Stimulated activated CD4-positive, alpha-beta T cell treated with anti-CD3 and anti-CD28 coated beads, Interleukin-4, amount 100 ng/mL, for 24 hours (primary cell): ENCODE measurements at places on chromosomes 7 and 10.

- no peak for DNase-seq
Measured at GRCh38 chr10:13352519-13352918, 4.4 kb upstream of the SEPHS1 start.

GRCh38 chr7:150956395-150957132 is 21.6 kb downstream of the KCNH2 start:
- DNase-seq: no peak

DNA sequence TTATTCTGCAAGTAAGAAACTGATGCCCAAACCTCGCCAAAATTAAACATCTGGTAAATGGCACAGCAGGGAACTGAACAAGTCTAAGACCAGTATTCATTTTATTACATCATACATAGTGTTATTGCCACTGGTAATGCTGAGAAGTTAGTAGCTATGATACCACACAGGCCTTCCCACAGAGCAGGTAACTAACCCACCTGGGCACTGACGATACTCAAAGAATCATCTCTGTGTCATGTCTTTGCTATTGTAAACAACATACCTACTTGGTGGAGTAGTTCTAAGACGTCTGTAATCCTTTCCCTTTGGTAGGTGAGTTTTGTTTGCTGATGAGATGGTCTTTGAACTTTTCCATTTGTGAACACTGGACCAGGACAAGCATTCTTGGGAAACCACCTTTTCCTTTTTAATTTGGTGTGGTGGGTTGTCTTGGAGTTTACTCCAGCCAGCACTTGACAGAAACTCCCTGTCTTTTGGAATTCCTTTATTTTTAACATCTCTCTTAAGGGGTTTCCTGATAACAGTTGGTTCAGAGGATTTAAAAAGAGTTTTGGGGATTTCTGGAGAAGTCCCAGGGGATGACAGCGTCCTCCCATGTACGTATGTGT is 40.9 kb downstream of the PDSS1 start:
- DNase-seq: no peak

DNA sequence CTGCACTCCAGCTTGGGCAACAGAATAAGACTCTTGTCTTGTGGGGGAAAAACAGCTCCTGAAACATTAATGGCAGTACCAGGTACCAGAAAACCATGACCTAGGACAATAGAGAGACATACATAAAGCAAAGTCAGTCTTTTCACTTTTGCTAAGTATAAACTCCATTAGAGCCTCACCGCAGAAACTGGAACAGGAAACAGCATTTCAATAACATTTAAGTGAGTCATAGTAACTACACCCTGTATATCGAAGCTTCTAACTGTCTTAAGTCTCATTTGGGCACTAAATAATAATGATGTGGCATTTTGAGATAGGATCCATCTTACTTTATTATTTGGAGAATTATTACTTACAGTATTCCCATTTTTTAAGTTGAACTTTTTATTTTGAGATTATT is 517.8 kb upstream of the CELF2 start:
- no peak for DNase-seq

- no peak for DNase-seq
Measured at GRCh38 chr7:126937171-126937570, 315.6 kb downstream of the GRM8 start.

DNA sequence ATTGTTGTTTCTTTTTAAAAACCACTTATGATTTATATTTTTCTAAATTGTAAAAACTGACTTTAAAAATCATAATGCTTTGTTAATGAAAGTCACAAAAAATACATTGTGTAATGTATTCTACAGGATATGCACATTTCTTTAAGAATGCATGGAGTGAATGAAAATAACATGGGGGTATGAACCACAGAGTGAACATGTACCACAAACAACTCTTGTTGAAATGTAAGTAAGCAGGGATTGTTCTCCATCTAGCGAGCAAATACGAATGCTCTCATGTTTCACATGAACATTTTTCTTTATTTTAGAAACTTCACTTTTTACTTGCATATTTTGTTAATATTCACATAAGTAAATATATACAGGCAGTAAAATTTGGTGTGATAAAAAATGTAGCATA is 35.6 kb upstream of the LAMB4 start:
- DNase-seq: no peak

DNA sequence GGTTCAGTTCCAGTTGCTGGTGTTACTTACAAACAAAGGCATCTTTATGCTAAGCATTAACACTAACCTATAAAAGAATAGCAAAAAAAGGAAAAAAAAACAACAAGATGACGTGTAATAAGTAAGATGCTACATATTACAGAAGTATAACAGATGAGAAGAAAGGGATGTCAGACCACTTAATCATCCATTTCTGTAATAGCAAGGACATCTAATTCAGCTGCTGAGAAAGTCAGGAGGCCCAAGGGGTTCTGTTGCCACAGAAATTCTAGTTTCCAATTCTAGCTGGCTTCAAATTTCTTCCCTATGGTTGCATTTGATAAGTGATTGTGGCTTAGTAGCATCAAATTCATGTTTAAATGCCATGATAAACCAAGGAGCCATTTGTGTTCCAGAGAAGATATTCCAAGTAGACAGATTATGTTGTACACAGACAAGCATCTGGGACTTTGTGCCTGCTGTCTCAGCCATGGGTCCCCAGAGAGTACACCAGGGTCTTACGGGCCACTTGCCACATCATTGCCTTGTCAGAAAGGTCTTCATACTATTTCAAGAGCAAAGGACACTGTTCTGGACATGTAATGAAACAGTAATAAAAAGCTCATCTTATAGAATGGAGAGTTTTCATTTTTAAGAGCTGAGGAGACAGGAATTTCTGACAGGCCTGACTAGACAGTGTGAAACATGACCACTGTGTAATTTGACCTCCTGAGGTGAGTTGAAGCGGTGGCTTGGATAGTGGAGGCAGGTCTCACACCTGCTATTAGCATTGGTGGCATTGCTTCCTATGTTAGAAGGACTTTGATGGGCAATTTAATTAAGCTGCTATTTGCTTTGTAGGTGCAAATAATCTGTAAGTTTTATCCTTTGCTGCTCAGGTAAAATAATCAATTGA is 4.2 kb upstream of the ASB4 start:
- no peak for DNase-seq

- DNase-seq: no peak
Measured at GRCh38 chr10:71251319-71251718, 38.9 kb downstream of the UNC5B start.

GRCh38 chr7:144474800-144475615 is 71.5 kb upstream of the NOBOX start:
- no peak for DNase-seq

- DNase-seq: no peak
Measured at GRCh38 chr10:133529576-133529946, 2.4 kb downstream of the CYP2E1 start.

- DNase-seq: no peak
Measured at GRCh38 chr7:141484907-141485306, 66.3 kb upstream of the AGK start.

GRCh38 chr10:5567477-5567876 is 42.7 kb downstream of the CALML3 start:
- no peak for DNase-seq

GRCh38 chr10:51121861-51122260 is 47.6 kb downstream of the PRKG1 start:
- DNase-seq: no peak

DNA sequence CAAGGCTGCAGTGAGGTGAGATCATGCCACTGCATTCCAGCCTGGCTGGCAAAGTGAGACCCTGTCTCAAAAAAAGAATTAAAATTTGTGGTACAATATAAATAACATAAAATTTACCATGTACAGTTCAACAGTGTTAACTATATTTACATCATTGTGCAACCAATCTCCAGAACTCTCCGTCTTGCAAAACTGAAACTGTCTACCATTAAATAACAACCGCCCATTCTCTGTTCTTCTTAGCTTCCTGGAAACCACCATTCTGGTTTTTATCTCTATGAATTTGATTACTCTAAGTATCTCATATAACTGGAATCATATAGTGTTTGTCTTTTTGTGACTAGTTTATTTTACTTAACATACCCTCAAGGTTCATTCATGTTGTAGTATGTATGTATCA is 167.6 kb downstream of the AUTS2 start:
- no peak for DNase-seq

DNA sequence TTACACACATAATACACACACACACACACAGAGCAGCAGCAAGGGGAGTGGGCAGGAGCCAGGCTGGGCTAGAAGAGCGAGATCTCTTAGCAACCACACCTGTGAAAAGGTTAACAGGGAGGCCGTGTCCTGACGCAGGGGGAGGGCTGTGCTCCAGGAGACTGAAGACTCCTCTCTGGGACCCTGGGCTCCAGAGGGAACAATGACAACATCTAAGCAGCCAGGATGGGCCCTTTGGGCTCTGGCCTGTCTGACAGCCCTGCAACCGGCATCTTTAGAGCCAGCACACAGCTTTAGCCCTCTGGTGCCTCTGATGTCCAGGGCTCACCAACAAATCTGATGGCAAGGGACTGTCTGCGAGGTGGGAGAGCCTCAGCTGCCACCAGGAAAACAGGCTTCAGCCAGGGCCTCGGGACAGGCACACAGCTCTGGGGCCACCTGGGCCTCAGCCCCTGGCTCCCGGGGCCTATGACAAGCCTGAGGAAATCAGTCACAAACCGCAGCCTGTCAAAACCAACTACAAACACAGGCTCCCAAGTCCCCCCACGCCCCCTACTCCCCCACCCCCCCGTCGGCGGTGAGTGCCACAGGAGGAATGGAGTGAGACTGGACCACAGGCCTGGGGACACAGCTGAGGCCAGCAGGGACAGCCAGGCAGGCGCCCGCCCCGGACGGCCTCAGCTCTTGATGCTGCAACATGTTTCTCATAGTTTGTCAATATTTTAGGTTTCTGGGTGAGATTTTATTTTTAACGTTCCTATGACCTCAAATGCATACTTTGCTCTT is 102.8 kb downstream of the TNS3 start:
- no peak for DNase-seq

GRCh38 chr7:85719981-85720953 is 533.4 kb upstream of the SEMA3D start:
- DNase-seq: no peak

DNA sequence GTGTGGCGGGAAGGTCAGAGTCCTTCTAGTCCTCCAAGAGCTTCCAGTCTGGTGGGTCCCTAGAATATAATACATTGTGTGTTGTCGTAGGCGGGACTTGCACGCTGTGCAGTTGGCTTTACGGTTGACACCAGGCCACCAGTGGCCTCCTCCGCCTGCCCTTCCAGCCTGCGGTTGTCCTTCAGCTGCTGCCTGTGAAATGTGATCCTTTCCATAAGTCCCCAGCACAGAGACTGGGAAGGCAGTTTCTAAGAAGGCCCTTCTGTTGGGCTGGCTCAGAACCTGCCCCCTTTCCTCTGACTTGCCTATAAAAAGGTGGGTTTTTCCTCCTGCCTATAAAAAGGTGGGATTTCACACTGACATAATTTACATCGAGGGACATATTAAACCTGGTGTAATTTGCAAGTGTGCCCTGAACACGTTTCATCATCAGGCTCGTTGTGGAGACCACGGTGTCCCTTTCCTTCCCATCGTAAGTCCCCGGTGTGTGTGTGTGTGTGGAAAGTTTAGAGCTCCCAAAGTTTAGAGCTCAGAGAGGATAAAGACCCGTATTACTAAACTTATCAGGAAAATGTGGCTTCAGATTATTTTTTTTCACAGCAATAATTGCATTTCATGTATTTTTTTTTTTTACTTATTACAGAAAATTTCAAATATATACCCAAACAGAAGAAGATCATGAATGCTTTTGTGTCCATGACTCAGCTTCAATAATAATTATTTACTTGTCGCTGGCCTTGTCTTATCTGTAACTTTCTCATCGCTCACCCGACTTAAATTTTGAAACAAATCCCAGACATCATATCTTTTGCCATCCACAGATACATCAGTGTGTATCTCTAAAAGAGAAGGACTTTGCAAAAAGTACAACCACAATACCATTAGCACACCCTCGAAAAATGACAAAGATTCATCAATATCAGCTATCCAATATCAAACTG is 45.1 kb downstream of the CUX1 start:
- no peak for DNase-seq

GRCh38 chr7:4436361-4436895 is 245.7 kb upstream of the FOXK1 start:
- no peak for DNase-seq

- DNase-seq: no peak
Measured at GRCh38 chr10:125060026-125060425, 100.3 kb downstream of the CTBP2 start.

- DNase-seq: peak; percentile 46
Measured at GRCh38 chr7:105429746-105430612, 41.3 kb upstream of the SRPK2 start.

DNA sequence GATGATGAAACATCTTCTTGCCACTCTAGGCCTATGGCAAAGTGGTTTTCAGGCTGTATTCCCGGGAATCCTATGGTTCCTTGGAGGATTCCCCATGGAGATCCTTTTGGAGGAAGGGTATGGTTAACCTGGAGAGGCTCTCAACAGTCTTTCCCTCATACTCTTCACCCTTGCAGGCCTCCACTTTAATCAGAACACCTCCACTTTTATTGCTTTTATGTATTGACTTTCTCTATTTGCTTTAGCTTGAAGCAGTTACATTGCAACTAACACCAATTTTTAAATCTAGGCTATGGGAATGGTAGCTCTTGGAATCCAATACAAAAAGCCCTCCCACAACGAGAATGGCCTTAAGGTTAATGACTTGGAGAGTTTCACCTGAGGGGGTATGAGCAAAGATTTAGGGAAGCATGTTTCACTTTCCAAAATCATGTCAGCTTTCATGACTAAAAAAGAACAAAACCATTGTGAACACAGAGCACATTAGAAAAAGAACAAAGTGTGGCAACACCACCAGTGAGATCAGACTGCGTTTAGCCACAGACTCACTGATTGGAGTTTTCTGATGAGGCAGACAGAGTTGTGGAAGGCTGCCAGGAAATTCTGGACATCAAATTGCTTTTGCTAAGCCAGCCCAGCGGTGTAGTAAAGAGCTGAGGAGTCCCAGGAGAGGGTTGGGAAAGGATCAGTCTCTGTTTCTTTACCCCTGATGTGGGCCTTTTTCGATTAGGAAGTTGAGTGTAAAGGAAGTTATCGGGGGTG is 130.4 kb upstream of the BMPER start:
- no peak for DNase-seq

- DNase-seq: peak; percentile 67
Measured at GRCh38 chr10:70656489-70656888, 15.8 kb upstream of the ADAMTS14 start.

- no peak for DNase-seq
Measured at GRCh38 chr10:88253-88652, 39.2 kb upstream of the TUBB8 start.

- DNase-seq: no peak
Measured at GRCh38 chr10:129471447-129472175, 4.6 kb downstream of the MGMT start.

DNA sequence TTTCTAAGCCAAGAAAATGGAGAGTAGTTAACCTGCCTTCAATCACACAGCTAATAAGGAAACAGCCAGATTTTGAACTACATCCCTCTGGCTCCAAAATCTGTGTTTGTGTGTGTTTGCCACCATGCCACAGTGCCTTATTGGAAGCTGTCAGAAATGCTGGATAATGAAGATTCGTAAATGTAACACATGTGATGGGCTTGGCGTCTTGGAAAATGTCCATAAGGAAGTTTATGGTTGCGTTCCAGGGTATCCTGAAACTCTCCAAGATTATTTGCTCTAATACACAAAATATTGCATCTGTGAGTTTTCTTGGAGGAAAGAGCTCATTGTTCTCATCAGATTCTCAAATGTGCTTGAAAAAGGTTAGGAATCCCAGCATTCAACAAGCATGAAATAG is 22.7 kb downstream of the MYOF start:
- no peak for DNase-seq
